Left renal cortex interstitium (tissue), 4 donors: ENCODE measurements at places on chromosomes 12 and 14. TPM values are rescaled to one million over a fixed set of nuclear protein-coding genes. Genes with fewer than 3 reads are reported as not detected.

SERPINA1 gene
- 225 TPM for polyA plus RNA-seq

SCNN1A gene
- polyA plus RNA-seq: 87.4 TPM

ALDH1L2 gene
- polyA plus RNA-seq: 0.72 TPM

VWF gene
- 11.0 TPM for polyA plus RNA-seq

TAS2R30 gene
- polyA plus RNA-seq: 0.26 TPM

RAB15 gene
- polyA plus RNA-seq: 23.4 TPM

RHNO1 gene
- polyA plus RNA-seq: 38.2 TPM
